ENCODE measurements at places on chromosomes 11 and 22.

DNA sequence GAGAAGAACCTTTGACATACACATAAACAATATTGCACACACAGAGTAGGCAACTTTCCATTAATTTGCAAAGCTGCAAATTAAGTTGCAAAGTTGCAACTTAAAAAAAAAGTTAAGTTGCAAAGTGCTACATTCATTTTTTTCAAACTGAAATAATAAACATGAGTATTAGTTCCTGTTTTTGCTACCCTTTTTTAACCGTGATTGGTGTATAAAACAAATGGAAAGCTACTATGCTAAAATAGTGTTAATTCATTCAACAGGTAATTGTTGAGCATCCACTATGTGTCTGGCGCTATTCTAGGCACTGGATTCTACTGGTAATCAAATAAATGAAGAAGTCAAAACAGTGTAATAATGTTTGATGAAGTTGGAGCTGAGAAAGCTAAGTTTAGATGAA is 8.1 kb downstream of the ZFP91 start:
- no peak for DNase-seq

- DNase-seq = no peak
Measured at GRCh38 chr22:44020981-44021380, 3.1 kb upstream of the PARVB start.

DNA sequence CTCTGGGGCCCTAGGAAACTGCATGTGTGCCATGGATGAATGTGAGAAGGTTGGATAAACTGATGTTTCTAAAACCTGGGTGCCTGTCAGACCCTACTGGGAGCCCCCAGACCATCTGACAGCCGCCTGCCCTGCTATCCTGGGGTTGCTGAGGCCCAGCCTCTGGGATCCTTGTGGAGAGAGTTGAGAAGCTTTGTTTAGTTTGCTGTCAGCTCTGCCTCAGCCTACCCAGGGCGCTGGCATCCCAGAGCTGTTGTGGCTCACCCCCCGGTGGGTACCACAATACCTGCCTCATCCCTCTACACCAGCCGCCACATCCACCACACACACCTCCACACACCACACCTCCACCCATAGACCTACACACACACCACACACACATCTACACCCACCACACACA is 38.5 kb upstream of the HMOX1 start:
- no peak for DNase-seq

GRCh38 chr22:49418943-49419342 is 408.7 kb downstream of the BRD1 start:
- no peak for DNase-seq

DNA sequence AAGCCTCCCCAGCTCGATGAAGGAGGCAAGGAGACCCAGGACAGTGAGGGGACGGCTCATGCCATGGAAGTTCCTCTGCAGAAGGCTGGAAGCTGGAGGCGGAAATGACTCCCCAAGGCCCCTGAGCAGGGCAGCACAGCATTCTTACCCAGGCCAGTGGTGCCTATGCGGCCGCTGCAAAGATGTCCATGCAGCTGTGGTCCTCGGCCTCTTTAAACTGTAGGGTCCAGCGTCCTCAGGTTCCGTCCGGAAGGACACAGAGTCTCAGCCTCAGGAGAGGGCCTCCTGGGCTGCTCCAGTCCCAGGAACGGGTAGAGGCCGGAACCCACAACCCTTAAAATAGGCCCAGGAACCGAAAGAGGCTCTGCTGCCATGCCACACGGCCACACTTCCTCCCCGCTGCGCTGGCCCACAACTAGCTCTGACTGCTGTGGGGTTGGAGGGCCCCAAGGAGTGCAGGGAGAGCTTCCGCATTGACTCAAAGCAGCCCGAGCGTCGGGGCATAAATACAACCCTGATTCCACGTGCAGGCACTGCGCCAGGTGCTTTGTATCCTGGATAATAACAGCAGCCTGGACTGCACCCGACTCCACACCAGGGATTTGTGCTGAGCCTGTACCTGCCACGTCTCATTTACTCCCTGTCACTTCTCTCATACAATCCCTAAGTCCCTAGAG is 5.5 kb downstream of the KIAA0930 start:
- no peak for DNase-seq
